Endothelial cell of umbilical vein (primary cell): ENCODE measurements at places on chromosomes 7 and 10. TPM values are rescaled to one million over a fixed set of nuclear protein-coding genes. Genes with fewer than 3 reads are reported as not detected.

The APBB1IP gene
- polyA plus RNA-seq = not detected in 2 replicates

The PANK1 gene
- polyA plus RNA-seq = 1.6 and 2.0 TPM in 2 replicates

The SFTPA1 gene
- not detected in 2 replicates for polyA plus RNA-seq

The IL2RA gene
- not detected in 2 replicates for polyA plus RNA-seq

The EVX1 gene
- not detected in 2 replicates for polyA plus RNA-seq

GRCh38 chr10:132816718-132817117 lies 30.8 kb upstream of the NKX6-2 start:
- no peak for DNase-seq
- no peak overlapping the region for H3K27ac ChIP-seq
- H3K36me3 ChIP-seq = no peaks in the 10 kb centered on the region
- H3K27me3 ChIP-seq = no peaks in the 10 kb centered on the region
- H3K4me3 ChIP-seq = no peak overlapping the region
- H3K4me1 ChIP-seq = no peaks in the 10 kb centered on the region

- H3K4me1 ChIP-seq = peaks cover 22% of the 10 kb centered on the region
- no peaks in the 10 kb centered on the region for H3K27me3 ChIP-seq
- no peaks in the 10 kb centered on the region for H3K36me3 ChIP-seq
- DNase-seq = peak; percentile 77
Observed at GRCh38 chr10:121736315-121737130, 138.3 kb upstream of the FGFR2 start.

DNA sequence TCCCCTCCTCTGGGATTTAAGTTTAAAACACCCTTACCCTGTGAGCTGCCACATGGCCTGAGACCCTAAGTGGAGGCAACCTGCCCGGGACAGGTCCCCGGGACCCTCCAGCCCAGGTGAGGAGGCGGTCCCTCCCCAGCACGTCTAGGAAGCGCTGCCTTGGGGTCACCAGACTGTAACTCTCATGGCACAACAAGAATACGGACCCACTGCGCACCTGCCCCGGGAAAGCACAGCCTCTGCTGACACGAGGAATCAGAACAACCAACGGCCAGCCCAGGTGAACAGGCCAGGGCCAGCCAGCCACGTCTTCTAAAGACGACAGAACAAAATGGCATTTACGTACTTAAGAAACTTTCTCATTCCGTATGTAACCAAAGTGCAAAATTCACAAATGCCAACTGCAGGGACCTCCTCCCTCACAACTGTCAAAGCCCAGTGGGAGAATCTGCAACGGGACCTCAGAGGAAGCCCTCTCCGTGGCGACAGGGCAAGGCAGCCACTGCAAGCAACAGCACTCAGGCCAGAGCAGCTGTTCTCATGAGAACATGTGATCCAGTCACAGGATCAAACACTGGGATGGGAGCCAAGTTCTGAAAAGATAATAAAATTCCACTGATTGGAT lies 208.4 kb downstream of the DIP2C start:
- DNase-seq = peak; percentile 40
- H3K36me3 ChIP-seq = no peaks in the 10 kb centered on the region
- H3K27ac ChIP-seq = no peak overlapping the region
- no peak overlapping the region for H3K4me3 ChIP-seq
- no peaks in the 10 kb centered on the region for H3K27me3 ChIP-seq

- DNase-seq = no peak
- no peaks in the 10 kb centered on the region for H3K4me1 ChIP-seq
- no peak overlapping the region for H3K4me3 ChIP-seq
Observed at GRCh38 chr10:123772645-123773508, 106.7 kb downstream of the GPR26 start.

GRCh38 chr7:30899630-30900029 lies 12.0 kb upstream of the AQP1 start:
- DNase-seq = no peak
- no peak overlapping the region for H3K4me3 ChIP-seq

GRCh38 chr10:77647543-77648293 lies 10.1 kb upstream of the KCNMA1 start:
- no peaks in the 10 kb centered on the region for H3K4me1 ChIP-seq
- no peak for DNase-seq
- no peak overlapping the region for H3K4me3 ChIP-seq
- H3K36me3 ChIP-seq = no peaks in the 10 kb centered on the region
- H3K27me3 ChIP-seq = peaks cover 4% of the 10 kb centered on the region

DNA sequence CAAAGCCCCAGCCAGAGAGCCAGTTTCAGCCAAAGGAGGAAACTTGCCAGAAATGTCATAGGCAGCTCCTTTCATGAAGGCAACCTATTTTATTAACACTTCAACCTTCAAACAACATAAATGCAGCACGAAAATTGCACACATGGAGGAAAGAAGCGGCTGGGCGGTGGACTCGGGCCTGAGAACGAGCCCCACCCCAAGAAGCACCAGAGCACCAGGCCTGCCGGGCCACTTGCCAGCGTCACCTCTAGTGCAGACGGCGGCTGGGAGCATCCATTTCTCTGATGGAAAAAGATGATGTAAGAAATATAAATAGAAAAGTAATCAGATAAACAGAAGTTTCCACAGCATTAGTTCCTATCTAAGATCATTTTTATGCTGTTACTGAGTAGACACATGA lies 100.0 kb downstream of the TCERG1L start:
- no peaks in the 10 kb centered on the region for H3K4me1 ChIP-seq
- no peaks in the 10 kb centered on the region for H3K36me3 ChIP-seq
- H3K27me3 ChIP-seq = no peaks in the 10 kb centered on the region
- no peak overlapping the region for H3K27ac ChIP-seq
- DNase-seq = no peak

GRCh38 chr7:3888096-3888495 lies 587.0 kb downstream of the SDK1 start:
- H3K36me3 ChIP-seq = no peaks in the 10 kb centered on the region
- no peaks in the 10 kb centered on the region for H3K4me1 ChIP-seq
- no peak for DNase-seq
- H3K27ac ChIP-seq = no peak overlapping the region
- H3K27me3 ChIP-seq = no peaks in the 10 kb centered on the region

GRCh38 chr7:21656796-21657195 lies 114.0 kb downstream of the DNAH11 start:
- H3K4me3 ChIP-seq = no peak overlapping the region
- no peak for DNase-seq
- H3K27ac ChIP-seq = no peak overlapping the region
- no peaks in the 10 kb centered on the region for H3K4me1 ChIP-seq

DNA sequence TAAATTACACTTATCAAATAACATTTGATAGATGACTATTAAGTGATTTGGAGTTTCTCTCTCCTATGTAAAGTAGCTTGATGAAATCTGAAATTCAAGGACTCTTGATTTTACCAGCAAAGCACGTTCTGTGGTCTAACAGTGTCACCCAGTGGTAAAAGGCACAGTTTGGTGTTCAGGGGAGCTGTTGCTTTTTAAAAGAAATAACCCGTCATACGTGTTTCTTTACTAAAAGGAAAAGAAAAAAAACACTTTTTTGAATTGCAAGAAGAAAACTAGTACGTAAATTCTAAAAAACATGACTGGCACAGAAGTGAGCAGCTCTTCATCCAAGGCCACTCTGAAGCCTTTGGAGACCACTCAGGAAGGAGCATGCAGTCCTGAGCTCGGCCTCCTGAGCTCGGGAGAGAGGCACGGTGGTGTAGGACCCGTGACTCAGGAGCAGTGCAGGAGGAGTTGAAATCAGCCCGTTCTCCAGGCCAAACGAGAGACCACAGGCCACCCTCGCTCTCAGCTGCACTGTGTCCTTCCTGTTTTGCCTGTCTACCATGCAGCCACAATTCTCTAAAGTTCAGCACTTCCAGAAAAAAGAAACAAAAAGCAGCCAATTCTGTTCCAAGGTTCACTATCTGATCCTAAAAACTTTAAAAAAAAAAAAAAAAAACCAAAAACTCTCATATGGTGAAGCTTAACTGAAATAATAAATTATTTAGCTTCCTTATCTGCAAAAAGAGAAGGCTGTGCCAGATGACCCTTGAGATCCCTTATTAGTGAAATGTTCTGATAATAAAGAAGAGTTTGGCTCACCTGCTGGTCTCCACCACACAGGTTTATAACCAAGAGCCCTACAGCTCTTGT lies 212.6 kb upstream of the FRMD4A start:
- H3K4me3 ChIP-seq = no peak overlapping the region
- DNase-seq = no peak
- H3K27me3 ChIP-seq = no peaks in the 10 kb centered on the region
- peaks cover 30% of the 10 kb centered on the region for H3K4me1 ChIP-seq
- peaks cover 17% of the 10 kb centered on the region for H3K36me3 ChIP-seq

GRCh38 chr10:103064956-103065355 lies 128.1 kb downstream of the NT5C2 start:
- no peaks in the 10 kb centered on the region for H3K36me3 ChIP-seq
- H3K4me3 ChIP-seq = no peak overlapping the region
- H3K27ac ChIP-seq = no peak overlapping the region
- no peaks in the 10 kb centered on the region for H3K27me3 ChIP-seq
- H3K4me1 ChIP-seq = no peaks in the 10 kb centered on the region
- DNase-seq = no peak

- no peaks in the 10 kb centered on the region for H3K27me3 ChIP-seq
- no peaks in the 10 kb centered on the region for H3K4me1 ChIP-seq
- no peak overlapping the region for H3K4me3 ChIP-seq
- no peaks in the 10 kb centered on the region for H3K36me3 ChIP-seq
- no peak overlapping the region for H3K27ac ChIP-seq
Observed at GRCh38 chr7:157557263-157557662, 220.5 kb downstream of the DNAJB6 start.

GRCh38 chr10:74337330-74338016 lies 186.5 kb downstream of the ADK start:
- H3K27me3 ChIP-seq = no peaks in the 10 kb centered on the region
- DNase-seq = no peak
- H3K36me3 ChIP-seq = no peaks in the 10 kb centered on the region
- no peak overlapping the region for H3K27ac ChIP-seq

DNA sequence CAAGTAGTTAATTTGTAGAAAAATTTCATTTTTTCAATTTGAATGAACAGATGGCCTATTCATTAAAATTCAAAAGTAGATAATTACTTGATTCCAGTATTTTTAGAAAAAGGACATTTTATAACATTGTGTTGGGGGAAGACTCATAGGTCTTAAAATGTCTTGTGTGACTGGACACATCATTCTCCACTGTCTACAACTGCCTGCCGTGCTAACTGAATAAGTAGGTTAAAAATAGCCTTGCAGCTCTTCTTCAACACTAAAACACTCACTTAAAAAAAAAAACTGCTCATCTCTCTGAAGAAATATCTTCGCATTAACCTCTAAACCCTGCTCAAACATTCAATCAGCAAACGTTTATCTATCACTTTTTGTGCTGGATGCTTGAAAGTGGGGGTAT lies 253.8 kb downstream of the CSTF2T start:
- no peaks in the 10 kb centered on the region for H3K4me1 ChIP-seq
- H3K27ac ChIP-seq = no peak overlapping the region
- H3K36me3 ChIP-seq = no peaks in the 10 kb centered on the region
- no peak overlapping the region for H3K4me3 ChIP-seq
- H3K27me3 ChIP-seq = no peaks in the 10 kb centered on the region
- no peak for DNase-seq

DNA sequence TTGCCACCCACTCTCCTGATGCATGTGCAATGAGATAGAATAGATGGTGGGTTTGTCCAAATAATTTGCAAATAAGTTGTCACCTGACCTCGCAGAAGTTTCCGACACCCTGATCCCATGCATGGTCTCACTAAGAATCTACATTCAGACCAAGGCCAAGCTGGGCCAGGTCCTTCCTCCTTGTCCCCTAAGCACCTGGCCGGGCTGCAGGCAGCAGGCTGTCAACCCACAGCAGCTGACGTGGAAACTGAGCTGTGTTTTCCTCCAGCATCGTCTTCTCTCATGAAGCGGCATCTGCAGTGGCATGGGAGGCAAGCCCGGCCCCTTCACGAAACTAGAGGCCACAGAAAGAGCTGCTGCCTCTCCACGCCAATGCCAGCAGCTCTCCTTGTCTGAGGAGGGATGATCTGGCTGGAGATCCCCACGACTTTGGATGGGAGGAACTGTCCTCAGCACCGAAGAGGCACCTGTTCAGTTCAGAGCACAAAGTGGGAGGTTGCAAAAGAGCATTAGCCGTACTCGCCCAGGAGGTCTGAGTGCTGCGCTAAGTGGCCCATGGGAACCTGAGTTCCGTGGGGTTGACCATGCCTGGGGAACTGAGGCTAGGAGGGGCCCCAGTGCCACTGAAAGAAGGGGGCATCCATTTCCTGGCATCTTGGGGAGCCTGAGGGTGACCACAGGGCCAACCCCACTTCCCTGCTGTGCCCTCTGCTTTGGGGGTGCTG lies 110.5 kb upstream of the INSIG1 start:
- H3K27me3 ChIP-seq = no peaks in the 10 kb centered on the region
- no peak for DNase-seq

DNA sequence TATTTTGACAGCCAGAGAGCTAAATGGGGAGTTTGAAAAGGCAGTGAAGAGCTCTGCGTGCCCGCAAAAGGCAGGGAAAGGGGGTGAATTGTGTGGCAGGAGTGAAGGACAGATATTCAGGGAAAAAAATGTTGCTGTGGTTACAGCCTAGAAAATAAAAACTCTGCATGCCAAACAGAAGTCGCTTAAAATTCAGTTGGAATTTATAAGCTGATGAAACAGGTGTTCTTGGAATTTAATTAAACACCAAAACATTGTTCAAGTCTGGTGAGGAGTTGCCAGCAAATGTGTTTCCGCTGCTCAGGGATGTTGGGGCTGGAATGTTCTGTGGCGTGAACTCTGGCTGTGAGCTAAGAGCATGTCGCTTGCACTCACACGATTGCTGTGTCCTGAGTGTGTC lies 169.3 kb downstream of the ADRA2A start:
- no peak for DNase-seq
- no peaks in the 10 kb centered on the region for H3K4me1 ChIP-seq
- no peak overlapping the region for H3K4me3 ChIP-seq

DNA sequence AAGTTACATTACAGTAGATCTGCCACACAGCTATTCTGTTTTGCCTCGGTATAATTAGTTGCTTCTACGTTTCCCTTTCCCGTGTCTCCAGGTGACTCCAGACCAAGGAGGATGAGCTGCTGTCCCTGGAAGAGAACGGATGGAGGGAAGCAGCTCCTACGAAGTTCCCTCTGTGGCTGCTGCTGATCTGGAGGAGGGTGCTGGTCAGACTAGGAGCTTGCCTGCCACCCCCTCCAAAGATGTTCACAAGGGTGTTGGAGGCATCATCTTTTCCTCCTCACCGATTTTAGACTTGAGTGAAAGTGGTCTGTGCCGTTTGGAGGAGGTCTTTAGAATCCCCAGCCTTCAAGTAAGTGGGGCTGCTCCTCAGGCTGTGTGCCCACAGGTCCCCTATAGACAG lies 1.4 kb downstream of the LRRC27 start:
- DNase-seq = no peak
- H3K27ac ChIP-seq = no peak overlapping the region
- H3K36me3 ChIP-seq = peaks cover 1% of the 10 kb centered on the region
- peaks cover 32% of the 10 kb centered on the region for H3K4me1 ChIP-seq
- no peak overlapping the region for H3K4me3 ChIP-seq
- H3K27me3 ChIP-seq = no peaks in the 10 kb centered on the region

- no peaks in the 10 kb centered on the region for H3K36me3 ChIP-seq
- peak overlapping the region; percentile 9 for H3K27ac ChIP-seq
- peak; percentile 46 for DNase-seq
- no peak overlapping the region for H3K4me3 ChIP-seq
- no peaks in the 10 kb centered on the region for H3K27me3 ChIP-seq
- H3K4me1 ChIP-seq = peaks cover 11% of the 10 kb centered on the region
Observed at GRCh38 chr7:102122026-102122425, 164.6 kb upstream of the SH2B2 start.
